ENCODE measurements at places on chromosomes 7 and 10. TPM values are rescaled to one million over a fixed set of nuclear protein-coding genes. Genes with fewer than 3 reads are reported as not detected.

GRCh38 chr10:19628767-19629560 is 187.3 kb upstream of the PLXDC2 start:
- no peak for DNase-seq

DNA sequence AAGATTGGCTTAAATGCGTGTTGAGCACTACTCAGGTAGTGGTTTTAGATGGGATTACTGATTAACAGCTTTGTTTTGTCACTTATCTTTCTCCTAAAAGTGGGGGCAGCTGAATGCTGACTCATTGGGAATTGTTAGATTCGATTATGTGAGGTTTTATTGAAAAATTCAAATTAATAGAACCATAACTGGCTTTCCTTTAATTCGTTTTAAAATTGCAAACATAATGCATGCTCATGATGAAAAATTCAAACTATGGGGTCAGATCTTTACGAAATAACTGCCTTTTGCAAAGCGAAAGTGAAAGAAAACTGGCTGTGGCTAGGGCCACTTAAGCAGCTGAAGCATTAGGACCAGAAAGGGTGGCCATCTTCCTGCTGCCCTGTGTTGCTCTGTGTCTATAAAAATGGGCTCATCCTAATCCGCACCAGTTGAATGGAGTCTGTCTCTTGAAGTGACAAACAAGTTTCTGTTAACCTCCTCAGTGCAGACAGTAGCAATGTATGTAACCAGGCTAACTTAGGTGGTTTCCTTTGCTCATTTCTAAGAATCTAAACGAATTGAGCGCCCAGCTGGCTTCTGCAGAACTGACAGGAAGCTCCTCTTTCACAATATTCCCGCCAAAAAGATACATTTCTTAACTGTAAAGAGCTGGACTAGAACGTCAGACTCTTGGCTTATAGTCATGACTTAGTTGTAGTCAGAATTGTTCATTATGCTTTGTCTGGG is 27.8 kb downstream of the DENND10 start:
- DNase-seq, result no peak

- no peak for DNase-seq
Observed at GRCh38 chr7:141660259-141660658, 41.7 kb downstream of the DENND11 start.

DNA sequence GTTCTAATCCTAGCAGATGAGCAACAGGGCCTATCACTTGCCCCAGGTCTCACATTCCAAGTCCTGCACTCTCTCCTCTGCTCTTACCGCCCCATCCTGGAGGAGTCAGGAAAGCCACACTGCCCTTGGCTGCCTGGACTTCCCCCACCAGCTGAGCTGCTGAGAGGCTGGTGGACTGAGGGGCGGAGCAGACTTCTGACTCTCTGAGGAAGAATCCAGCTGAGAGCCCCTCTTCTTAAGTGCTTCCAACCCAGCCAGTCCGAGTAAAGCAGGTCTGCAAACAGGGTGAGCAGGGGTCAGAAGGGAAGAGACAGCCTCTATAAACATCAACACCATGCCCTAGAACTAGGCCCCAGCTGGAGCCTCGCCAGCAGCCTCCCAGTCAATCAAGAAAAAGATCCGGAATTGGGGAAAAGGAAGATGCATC is 92.4 kb upstream of the TMEM72 start:
- DNase-seq, result no peak

GRCh38 chr7:30684351-30684750 is 2.1 kb upstream of the CRHR2 start:
- no peak for DNase-seq

DNA sequence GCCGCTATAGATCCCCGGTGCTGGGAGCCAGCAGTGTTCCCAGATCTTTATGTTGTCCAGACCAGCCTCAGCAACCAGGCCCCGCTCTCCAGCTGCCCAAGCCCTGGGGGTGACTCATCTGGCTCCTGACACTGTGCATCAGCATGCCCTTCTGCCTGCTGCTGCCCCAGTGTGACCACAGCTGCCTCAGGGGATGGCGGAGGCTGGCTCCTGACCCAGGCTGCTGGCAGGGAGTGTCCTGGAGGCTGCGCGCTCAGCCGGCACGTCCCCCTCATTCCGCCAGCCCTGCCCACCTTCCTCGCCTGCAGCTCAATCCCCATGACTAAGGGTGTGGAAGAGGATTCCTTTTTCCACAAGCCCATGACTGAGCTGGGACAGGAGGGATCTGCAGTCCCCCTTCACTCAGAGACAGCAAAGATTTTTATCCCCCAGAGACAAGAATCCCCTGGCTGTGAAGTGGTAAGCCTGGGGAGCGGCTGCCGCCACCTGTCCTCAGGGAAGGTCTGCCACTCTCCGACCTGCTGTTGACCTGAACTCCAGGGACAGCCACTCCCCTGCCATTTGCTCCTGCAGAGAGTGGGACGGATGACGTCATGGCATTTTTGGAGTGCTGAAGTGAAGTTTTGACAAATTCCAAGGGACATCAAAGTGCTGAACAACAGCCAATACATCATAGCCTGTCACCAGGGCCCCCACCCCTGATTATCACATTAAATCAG is 182.8 kb upstream of the BMPER start:
- DNase-seq, result no peak

DNA sequence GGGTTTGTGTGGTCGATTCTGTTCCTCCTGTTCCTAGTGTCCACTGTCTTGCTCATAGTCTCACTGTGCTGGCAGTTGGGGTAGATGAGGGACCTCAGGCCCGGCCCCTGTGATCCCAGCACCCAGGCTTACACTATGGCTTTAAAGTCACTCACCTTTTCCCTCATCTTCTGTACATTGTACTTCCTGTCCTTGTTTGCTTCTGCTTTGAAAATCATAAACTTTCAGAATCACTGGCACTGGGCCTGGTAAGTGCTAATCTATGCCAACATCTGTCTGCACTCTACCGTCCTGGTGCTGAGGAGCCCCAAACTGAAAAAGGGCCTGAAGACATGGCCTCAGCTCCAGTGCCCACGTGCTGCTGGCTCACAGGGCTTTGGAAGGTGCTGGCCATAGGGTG is 5.7 kb upstream of the TAS2R60 start:
- no peak for DNase-seq

GRCh38 chr10:18968159-18968558 is 80.4 kb upstream of the MALRD1 start:
- no peak for DNase-seq

DNA sequence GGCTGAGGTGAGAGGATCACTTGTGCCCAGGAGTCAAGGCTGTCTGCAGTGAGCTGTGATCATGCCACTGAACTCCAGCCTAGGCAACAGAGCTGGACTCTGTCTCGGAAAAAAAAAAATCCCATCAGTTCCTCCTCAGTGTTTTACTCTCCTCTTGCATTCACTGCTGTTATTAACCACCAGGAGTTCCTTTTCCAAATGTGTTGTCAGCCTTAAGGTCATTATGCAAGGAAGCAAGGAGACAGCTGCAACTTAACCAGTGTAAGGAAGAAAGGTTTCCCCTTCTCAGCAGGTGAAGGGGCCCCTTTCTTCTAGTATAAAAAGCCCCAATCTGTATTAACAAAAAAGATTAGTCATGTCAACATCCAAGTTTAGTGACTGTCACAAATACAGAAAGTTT is 86.6 kb upstream of the LEP start:
- no peak for DNase-seq

GRCh38 chr7:70402069-70402468 is 729.9 kb upstream of the GALNT17 start:
- DNase-seq, result no peak

GRCh38 chr10:121362026-121362425 is 236.2 kb downstream of the FGFR2 start:
- DNase-seq, result peak; percentile 68

DNA sequence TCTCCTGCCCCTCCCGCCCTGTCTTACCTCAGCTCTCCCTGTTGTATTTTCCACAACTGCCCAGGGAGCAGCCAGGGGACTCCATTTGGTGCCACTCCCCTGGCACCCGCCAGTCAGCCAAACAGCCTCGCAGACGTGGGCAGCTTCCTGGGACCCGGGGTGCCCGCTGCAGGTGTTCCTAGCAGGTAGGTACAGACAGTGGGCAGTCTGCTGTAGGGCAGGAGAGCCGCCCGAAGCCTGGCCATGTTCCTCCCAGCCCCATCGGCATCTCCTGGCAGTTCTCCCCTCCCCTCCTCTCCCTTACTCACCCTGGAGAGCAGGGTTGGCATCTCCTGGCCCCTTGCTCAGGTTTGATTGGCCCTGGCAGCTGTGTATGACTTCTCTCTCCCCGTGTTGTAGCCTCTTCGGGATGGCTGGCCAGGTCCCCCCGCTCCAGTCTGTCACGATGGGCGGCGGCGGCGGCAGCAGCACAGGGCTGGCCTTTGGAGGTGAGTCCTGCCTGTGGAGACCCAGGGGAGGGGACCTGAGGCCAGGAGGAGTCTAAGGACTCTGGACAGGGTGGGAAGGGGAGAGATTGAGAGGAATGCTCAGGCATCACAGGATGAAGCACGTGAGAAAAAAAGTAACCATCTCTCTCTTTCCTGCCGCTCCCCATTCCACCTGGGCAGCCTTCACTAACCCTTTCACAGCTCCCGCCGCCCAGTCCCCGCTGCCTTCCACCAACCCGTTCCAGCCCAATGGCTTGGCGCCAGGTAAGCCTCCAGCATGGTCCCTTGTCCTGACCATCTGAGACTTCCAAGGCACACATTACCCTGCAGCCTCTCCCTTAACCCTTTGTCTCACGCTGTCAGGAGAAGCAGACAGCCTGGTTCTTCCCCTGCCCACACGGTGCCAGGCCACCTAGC is 11.3 kb downstream of the SAP25 start:
- no peak for DNase-seq

- peak; percentile 95 for DNase-seq
Observed at GRCh38 chr10:99430451-99431189, at the start of gene GOT1. Gene GOT1, minus strand, starts transcription at chr10:99430624. Its CDS starts 59 bp downstream, at chr10:99430565.

DNA sequence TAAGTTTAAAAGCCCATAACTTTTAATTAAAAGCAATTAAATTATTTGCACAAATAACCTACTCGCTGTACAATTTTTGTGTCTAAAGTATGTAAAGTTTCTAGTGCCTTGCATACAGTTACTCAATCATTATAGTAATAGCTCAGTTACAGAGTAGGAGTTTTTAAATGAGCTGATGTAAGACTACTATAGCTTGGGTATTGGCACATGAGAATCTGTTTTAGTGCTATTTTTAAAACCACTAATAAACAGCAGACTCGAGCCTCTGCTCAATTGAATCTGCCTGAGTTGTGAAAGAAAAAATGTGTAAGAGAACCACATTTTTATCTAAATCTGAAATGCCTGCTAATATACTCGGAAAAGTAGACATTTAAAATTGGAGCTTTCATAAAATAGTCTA is 31.1 kb downstream of the CTNNA3 start:
- no peak for DNase-seq

GRCh38 chr7:70321016-70321590 is 722.8 kb downstream of the AUTS2 start:
- no peak for DNase-seq

GRCh38 chr10:24606021-24606420 is 117.7 kb downstream of the ARHGAP21 start:
- no peak for DNase-seq

DNA sequence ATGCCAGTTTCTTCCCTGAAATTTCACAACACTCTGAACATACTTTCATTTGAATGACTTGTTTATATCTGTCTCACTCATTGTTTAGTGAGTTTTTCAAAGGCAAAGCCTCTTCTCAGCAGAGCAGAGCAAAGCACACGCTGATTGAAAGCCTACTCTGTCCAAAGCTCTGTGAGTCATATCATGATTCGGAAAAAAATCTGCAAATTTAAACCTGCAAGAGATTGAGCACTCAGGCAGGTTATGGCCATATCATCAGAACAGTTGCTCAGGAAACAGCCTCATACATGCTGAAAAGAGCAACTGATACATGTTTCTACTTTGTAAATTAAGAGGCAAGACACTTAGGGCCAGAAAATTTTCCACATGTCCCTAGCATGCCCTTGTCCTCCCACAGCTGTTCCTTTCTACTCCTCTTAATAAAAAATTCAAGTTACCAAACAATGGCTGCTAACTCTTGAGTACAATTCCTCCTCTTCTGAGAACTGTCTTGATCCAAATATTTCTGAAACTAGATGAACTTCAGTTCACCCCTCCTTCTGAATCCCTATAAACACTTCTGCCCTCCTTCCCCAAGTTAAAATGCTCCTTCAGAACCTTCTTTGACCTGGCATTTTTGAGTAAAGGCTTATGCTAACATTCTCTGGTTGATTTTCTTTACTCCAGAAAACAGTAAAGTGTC is 140.6 kb upstream of the HPS1 start:
- DNase-seq, result no peak

GRCh38 chr7:133299676-133300075 is 46.8 kb downstream of the EXOC4 start:
- no peak for DNase-seq

- DNase-seq, result no peak
Observed at GRCh38 chr10:49518566-49518965, 20.4 kb downstream of the ERCC6 start.

GRCh38 chr7:123660514-123661354 is 5.1 kb downstream of the LMOD2 start:
- DNase-seq, result no peak

GPR146 gene
- 18.9 TPM for total RNA-seq

SPDYE2B gene
- not detected for total RNA-seq

ANK3 gene
- 74.1 TPM for total RNA-seq

CCDC172 gene
- not detected for total RNA-seq

PDK4 gene
- total RNA-seq, result 56.6 TPM

CYP2C9 gene
- total RNA-seq, result not detected

UCN3 gene
- not detected for total RNA-seq

SUGCT gene
- total RNA-seq, result 2.0 TPM

Measured in left lung (tissue), 14 donors.